ENCODE measurements at places on chromosomes 5 and 9.

GRCh38 chr5:54476682-54477081 lies 21.2 kb downstream of the HSPB3 start:
- DNase-seq = no peak

DNA sequence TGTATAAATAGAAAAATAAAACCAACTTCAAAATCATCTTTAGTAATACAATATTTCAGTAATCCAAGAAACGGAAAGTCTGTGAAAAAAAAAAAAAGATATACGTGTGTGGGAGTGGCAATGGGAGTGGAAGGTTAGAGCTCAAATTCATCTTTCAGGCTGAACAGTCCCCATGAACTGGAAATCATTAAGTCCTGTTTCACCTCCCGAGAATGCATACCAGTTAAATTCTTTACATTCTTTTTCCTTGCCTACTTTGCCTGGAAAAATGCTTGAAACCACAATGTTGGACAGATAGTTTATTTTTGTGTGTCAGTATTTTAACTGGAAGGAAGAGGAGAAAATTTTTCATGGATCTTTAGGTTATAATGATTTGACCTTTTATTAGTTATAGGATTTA lies 166.8 kb downstream of the MUSK start:
- no peak for DNase-seq

DNA sequence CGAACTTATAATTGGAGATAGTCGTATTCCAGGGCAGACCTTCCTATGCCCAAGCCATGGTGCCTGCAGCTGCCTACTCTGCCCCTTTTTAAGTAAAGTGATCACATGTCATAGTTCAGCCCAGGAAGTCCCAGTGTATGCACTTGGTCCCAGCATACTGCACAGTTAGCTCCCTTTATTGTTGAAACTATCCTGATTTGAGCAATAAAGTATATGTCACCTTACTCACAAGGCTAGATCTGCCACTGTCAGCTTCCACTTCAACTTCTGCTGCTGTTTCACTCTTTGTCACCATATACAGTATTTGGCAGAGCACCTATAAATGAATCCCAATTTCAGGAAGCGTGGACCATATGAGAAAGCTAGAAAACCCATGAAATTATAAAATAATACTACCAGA lies 103.8 kb upstream of the PTGER4 start:
- no peak for DNase-seq

DNA sequence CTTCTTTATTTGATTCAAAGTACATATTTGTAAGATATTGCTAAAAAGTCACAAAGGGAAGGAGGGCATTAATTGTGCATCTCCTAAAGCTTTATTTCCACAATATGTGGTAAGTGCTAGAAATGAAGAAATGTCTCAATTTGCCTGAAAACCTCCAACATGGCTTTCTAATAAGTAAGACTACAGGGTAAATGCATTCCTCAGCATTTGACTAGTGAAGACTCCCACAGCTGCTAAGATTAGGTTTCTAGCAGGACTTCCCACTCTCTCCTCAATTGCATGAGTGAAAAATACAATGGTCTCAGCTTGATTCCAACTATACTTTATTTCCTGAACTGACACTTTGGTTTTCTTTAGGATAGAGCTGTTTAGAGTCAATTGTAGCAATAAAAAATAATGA lies 162.1 kb downstream of the ELAVL2 start:
- DNase-seq = no peak

- no peak for DNase-seq
These were observed 39.2 kb downstream of the MVB12B start for GRCh38 chr9:126365780-126366179.

DNA sequence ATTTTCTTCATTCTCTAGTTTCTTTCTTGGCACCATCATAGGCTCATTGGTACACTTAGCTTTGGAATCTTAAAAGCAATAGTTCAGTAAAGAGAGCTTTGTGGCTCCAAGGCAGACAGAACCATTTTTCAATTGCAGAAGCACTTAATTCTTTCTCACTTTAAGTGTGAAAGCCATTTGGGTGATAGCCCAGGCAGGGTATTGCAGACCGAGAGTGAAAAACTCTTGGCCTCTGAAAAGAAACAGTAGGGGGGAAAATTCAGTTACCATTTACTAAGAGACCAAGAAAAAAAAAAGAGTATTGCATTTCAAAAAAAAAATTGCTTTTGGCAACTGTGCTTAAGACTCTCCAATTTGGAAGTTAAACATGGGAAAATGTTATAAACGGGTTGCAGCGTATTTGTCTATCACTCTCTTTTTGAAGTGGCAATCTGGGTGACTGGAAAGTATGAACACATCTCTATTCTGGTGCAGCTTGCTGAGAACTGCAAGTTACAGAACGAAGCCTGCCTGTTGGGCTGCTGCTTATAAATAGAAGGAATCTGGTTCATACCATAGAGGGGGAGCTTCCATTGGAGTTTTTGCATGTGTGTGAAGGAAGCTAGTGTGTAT lies 170.5 kb downstream of the TLE4 start:
- DNase-seq = no peak

DNA sequence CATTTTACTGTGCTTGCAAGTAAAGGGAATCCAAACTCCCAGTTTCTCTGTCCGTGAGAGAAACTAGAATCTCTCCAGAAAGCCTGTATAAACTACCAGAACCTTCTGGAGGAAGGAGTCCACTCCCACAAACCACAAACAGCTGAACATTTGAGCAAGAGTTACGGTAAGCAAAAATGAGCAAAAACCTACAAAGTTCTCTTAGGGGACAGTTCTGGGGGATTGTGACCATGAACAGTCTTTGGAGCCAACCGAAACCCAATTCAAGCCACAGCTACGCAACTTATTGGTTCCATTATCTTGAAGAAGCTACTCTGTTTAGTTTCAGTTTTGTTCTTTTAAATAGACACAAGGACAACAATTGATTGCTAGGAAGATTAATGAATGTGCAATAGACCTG lies 330.6 kb downstream of the ASTN2 start:
- DNase-seq = no peak

All from activated naive CD4-positive, alpha-beta T cell treated with anti-CD3 and anti-CD28 coated beads, Interleukin-2, amount 50 U/mL, for 16 hours (primary cell).